ENCODE measurements at places on chromosomes 3 and 15.
A peak's percentile ranks its signal among the peaks of the same experiment; 100 is the strongest.

DNA sequence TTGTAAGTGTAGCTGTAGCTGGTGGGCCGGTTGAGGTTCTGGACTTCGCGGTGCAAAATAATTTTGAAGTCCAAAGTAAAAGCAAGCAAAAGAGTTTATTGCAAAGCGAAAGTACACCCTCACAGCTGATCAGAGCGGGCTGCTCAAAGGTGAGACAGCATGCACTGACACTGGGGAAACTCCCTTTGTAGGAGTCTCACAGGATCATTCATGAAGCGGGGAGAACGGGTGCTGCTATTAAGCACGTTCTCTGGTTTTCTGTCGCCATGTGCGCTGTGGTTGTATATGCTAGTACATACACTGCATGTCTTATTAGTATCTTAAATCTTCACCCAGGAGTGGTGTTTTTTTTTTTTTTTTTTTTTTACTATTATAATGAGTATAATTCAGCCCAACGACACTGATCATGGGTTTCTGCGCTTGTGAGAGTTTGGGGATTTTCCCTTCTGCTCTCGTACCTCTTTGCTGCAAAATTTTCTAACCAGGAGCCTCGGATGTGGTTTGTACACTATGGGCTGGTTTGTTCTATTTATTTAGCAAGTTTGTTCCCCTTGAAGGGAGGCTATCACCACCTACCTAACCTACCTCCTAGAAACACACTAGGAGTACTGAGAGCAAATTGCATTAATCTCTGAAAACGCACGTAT lies 1.4 kb upstream of the AP4E1 start:
- no peak for DNase-seq

- no peak for DNase-seq
Observed at GRCh38 chr15:77499087-77499760, 78.5 kb downstream of the HMG20A start.

- DNase-seq, result no peak
Observed at GRCh38 chr3:186951640-186952552, 21.6 kb downstream of the ST6GAL1 start.

GRCh38 chr15:39855400-39855799 lies 64.7 kb downstream of the GPR176 start:
- DNase-seq, result no peak

DNA sequence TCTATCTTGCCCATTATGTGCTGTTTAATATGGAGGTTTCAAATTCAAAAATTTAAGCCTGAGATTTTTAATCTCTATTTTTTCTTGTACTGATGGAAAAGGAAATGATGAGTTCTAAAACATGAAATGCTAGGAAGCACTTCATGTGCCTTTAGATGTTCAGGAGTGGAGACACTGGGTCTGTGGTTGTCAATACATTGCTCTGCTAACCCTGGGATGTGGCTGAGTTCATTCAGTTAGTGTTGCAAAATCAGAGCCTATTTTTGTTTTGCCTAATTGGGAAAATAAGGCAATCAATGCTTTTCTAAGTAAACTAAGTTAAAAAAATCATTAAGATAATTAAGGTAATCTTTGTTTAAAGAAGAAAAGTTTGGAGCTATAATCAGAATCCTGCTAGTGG lies 83.1 kb downstream of the DIPK2A start:
- DNase-seq, result no peak

DNA sequence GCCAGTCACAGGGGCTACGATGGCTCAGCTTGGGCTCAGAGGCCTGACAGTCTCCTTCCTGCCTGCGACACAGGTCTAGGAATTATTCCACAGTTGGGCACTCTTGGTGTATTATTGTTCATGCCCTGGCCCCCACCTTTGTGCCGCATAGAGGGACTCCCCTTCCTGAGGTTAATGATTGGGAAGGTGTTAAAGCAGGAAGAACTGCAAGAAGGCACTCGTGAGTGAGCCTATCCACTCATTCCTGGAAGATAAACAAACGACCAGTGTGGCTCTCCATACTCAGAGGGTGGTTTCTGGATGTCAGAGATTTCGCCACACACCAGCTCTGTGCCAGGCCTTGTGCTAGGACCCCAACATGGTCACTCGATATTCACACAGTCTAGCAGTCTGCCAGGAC lies 12.3 kb downstream of the LIPC start:
- DNase-seq, result no peak

- peak; percentile 64 for DNase-seq
Observed at GRCh38 chr15:94670438-94671034, 439.2 kb downstream of the MCTP2 start.

DNA sequence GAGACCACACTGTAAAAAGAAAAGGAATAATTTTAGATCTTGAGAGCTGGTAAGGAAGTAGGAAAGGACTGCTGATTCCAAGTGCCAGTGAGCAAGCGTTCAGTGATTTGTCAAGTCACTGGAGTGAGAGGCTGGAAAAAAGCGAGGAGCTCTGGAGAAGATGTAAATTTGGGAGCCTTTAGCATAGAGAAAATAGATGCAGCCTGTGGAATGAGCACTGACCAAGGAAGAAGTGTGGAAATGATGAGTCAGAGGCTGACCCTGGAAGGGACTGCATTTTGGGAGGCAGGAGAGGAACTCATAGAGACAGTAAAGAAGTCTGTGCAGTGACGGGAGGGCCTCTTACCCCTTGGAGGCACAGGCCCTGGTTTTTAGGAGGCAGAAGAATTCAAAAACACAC lies 17.1 kb upstream of the ABTB1 start:
- DNase-seq, result peak; percentile 39

GRCh38 chr3:112477891-112478290 lies 21.4 kb downstream of the BTLA start:
- no peak for DNase-seq

DNA sequence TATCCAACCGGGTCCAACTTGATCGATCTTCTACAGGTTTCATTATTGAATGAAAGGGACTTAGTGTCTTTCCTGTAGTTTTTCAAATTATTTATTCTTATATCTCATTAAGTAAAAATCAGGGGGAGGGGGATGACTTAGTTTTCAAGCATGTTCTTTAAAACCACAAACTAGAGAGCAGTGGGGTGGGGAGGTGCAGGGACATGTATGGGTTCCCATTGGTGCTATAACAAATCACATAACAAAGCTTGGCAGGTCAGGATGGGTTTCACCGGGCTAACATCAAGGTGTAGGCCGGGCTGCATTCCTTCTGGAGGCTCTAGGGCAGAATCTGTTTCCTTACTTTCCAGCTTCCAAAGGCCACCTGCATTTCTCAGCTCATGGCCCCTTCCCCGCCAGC lies 32.7 kb downstream of the CCNL1 start:
- DNase-seq, result no peak

DNA sequence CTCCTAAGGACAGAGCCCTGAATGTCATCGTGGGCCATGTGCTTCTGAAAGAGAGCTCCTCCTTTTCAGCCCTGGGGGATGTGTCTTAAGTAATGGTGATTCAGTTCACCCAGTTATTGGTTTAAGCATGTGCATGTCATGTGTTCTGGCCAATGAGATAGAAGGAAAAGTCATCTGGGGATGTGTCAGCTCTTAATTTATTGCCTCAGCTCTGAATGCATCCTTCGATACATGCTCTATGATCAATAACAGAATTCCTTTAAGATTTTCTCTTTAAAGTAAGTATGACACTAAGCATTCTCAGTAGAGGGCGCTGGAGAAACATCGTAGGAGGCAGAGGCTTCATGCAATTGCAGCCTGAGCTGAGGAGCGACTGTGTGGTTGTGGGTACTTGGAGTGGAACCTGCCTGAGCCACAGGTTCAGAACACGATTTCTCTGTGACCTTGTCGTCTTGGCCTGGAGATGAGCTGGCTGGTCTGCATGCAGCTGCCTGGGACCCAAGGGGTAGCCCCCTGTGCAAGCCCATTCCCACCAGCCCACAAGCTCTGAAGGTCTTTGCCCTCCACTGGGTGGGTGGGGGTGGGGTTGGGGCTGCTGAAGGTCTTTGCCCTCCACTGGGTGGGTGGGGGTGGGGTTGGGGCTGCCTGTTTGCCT lies 69.5 kb downstream of the C3orf38 start:
- DNase-seq, result peak; percentile 73

DNA sequence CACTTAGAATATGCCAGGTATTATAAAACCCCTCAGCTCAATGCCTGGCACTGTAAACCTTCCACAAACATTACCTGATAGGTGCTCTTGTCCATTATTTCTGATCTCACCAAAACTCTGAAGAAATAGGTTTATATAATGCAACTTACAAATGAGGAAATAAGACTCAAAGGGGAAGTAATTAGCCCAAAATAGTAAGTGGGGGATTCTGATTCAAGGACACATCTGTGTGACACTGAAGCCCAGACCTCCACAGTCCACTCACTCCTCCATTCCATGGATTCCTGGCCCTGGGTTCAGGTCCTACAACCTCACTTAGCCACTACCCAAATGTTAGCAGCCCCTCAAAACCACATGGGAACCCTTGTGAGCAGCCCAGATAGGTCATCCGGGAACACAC lies 49.9 kb downstream of the TRANK1 start:
- no peak for DNase-seq

GRCh38 chr15:60004009-60004845 lies at the start of gene FOXB1:
Gene FOXB1 (plus strand): TSS chr15:60004311. CDS start chr15:60004964, 653 bp downstream.
- no peak for DNase-seq

DNA sequence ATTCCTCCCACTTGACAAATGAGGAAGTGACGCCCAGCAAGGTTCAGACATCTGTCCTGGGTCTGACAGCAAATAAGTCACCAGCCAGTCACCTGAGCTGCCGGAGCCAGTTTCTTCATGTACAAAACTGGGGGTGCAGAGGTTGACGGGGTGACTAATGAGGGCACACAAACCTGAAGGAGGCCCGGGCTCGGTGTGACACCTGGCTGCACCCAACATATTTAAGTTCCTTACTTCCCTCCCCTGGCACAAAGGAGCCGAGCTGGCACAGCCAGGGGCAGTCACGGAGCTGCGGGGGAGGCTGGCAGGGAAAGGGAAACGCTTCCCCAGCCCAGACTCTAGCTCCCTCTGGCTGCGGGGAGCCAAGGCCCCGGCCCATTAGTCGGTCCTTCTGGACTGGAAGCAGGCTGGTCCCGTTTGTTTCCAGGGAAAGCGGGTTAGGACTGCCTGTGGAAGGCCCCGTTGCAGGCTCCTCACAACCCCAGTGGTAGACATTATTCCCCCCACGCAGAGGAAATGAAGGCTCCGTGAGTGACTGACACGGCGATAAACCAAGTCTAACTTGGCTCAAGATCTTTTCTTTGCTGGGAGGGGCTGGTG lies 2.3 kb downstream of the FBXL22 start:
- DNase-seq, result peak; percentile 32

- DNase-seq, result no peak
Observed at GRCh38 chr3:72039677-72040076, 254.7 kb upstream of the PROK2 start.

- DNase-seq, result no peak
Observed at GRCh38 chr15:93028111-93028631, 60.8 kb downstream of the RGMA start.

DNA sequence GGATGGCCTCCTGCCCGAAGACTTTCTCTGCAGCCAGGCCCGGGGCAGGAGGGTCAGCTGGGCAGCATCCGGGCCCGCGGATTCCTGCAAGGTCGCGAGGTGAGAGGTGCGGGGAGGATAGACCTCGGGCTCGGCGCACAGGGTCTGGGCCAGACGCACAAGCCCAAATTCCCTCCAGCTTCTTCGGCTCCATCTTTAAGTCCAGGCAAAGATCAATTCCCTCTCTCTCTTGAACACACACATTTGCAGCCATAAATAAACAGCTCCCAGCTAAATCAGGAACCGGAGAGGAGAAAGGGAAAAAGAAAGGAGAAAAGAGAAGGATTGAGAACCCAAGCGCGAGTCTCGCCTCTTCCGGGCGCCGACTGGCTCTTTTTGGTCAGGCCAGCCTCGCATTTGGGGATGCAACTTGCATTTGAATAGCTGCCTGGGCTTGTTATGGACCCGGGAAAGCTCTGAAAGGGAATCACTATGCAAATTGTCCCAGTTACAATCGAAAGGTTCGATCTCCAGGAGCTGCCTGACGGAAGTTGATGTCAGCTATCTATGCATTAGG lies 14.5 kb upstream of the ONECUT1 start:
- DNase-seq, result no peak

DNA sequence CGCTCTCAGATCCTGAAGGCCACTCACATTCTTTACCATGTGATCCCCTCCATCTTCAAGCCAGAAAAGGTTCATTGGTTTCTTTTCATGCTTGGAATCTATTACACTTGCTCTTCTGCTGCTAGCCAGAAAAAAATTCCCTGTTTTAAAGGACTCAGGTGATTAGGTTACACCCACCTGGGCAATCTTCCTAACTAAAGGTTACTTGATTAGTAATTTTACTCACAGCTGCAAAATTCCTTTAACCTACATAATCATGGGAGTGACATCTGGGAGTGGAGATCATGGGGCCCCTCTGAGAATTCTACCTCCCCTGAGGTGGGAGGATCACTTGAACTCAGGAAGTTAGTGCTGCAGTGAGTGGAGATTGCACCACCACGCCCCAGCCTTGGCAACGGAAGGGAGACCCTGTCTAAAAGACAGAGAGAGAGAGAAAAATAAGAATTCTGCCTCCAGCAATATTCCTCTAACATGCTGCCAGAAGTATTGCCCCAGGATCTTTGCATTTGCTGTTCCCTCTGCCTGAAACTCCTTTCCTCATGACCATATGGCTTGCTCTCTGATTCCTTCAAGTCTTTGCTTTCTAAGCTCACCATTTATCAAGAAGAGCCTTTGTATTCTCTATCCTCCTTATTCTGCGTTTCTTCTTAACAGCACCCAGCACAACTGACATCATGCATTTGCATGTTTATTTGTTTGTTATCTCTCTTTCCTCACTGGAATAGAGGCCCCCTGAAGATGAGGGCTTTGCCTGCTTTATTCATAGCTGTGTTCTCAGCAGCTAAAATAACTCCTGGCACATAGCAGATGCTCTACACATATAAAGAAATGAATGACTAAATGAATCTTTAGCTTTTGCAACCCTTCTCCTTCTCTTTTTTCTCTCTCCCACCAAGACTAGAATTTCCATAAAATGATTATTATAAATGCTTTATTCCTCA lies 68.2 kb downstream of the EDEM1 start:
- DNase-seq, result no peak

- DNase-seq, result no peak
Observed at GRCh38 chr3:50454481-50455070, 48.9 kb downstream of the CACNA2D2 start.

DNA sequence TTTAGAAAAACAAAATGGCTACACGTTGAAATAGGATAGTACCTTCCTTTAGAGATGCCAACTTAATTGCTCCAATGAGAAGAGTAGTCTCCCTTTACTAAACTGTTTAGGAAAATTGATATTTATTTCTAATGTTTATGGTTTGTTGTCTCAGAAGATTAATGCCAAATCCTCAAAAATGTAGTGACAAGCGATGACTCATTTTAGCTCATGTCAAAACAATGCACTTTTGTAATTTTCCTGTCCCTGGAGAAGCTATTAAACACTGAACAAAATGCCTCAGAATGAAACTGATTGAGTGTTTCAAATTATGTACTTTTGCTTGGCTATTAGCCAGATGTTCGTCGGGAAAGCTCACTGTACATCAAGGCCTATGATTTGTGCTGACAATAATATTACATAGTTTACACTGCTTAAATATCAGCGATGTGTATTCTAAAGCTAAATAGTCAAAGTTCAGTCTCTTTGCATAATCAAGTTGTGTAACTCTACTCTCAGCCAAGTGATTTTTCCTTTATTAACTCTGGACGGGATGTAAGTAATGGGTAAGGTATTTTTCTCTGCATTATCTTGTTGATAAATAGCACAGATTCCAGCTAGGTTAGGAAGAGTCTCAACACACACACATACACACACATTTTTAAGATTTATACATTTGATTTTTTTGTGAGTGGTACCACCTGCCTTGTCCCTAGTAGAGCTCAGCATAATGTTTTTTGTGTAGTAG lies 83.7 kb downstream of the CMSS1 start:
- peak; percentile 63 for DNase-seq

- no peak for DNase-seq
Observed at GRCh38 chr3:58672880-58673279, 6.3 kb upstream of the FAM3D start.

All from astrocyte of the spinal cord (primary cell).